Ovary (tissue), 10 donors: ENCODE measurements at places on chromosomes 11 and 22.

- peak; percentile 73 for DNase-seq
Measured at GRCh38 chr11:18384157-18384641, 10.2 kb upstream of the LDHA start.

DNA sequence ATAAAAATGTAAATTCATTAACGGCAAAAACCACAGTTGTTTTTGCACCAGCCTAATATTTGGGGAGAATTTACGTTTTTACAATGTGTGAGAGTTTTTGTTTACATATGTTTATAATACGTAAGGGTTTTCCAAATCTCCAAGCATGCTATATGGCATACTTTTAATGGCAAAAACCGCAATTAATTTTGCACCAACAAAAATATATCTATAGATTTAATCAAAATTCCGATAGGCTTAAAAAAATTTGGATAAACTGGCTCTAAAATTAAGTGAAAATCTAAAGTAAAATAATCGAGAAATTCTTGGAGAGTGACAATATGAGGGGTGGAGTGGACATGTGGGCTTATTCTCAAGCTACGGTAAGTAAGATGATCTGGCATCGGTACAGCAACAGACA, 22.8 kb downstream of the KRTAP5-6 start:
- no peak for DNase-seq

DNA sequence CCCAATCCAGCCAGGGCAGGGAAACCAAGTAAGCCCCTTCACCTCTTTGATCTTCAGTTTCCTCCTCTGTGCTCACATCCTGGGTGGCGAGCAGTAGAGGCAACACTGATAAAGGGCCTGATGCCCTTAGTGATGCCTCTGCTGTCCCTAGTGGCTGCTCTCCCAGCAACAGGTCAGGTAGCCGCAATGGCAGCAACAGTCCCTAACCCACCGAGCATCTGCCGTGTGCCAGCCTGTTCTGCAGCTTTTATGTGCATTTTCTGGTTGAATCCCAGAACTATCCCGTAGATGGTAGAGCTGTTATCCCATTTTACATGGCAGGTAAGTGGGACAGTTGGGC, 5.2 kb downstream of the SCYL1 start:
- no peak for DNase-seq

GRCh38 chr22:40597526-40598430, 38.7 kb downstream of the MRTFA start:
- DNase-seq: no peak

DNA sequence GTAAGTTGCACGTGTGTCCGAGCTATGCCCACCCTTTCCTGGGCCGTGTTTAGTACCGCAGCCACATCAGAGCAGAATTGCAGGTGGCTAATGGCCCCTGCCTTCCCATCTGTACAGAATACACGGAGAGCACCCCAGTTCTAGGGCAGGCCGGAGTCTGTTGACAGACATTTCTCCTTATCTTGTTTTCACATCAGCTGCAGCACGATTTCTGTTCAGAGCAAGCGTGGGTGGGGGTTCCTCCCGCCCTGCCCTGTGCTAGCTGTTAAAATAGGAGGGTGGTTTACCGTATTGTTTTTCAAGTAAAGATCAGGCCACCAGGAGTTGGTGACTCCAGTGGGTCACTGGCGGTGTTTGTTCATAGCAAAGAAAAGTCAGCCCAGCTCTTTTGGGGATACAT, 41.1 kb downstream of the UBASH3B start:
- DNase-seq: no peak

GRCh38 chr11:20672575-20672974, 3.2 kb downstream of the NELL1 start:
- no peak for DNase-seq

- no peak for DNase-seq
Measured at GRCh38 chr11:132632641-132633124, 899.6 kb downstream of the OPCML start.

- peak; percentile 51 for DNase-seq
Measured at GRCh38 chr22:42368379-42369249, 63.6 kb downstream of the NFAM1 start.

GRCh38 chr11:123457187-123457770, 27.2 kb downstream of the GRAMD1B start:
- DNase-seq: peak; percentile 39

DNA sequence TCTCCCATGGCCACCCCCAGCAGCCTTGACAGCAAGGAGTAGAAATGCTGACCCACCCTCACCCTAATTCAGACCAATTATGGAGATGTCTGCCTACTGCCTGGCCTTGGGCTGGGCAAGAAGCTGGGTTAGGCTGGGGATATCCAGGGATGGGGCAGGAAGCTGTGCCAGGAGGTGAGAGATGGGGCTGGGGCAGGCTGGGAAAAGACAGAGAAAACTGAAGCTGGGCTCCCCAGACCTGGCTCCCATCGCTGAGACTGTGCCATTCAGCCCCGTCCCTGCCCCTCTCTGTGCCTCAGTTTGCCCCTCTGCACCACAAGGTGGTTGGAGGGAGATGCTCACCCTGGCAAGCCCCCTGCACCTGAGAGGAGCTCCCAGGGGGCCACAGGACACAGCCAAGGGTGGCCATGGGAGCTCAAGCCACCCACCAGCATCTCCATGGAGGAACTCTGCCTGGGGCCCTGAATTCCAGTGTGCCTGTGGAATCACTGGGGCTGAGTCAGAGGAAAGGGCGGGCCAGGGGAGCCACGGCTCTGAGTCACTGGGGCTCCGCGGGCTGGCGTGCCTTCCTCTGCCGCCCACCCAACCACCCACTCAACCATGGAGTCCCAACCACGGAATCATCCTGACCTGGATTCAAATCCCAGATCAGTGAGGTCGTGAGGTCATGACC, 6.0 kb upstream of the CARD10 start:
- no peak for DNase-seq

- DNase-seq: no peak
Measured at GRCh38 chr11:6345366-6345765, 25.1 kb upstream of the CAVIN3 start.

DNA sequence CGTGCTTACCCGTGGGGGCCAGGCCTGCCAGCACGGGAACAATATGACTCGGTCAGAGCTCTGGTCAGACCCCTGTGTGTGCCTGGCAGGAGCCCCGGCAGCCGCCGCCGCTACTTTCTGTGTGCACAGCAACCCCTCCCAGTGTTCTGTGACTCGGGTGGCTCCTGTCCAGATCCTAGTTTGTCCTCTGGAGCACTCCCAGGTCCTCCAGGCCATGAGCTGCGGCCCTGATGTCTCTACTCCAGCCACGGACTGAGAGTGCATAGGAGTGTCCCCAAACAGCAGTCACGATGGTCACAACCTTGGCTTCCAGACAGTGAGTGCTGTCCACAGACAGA, 3.2 kb downstream of the NDUFS8 start:
- no peak for DNase-seq

DNA sequence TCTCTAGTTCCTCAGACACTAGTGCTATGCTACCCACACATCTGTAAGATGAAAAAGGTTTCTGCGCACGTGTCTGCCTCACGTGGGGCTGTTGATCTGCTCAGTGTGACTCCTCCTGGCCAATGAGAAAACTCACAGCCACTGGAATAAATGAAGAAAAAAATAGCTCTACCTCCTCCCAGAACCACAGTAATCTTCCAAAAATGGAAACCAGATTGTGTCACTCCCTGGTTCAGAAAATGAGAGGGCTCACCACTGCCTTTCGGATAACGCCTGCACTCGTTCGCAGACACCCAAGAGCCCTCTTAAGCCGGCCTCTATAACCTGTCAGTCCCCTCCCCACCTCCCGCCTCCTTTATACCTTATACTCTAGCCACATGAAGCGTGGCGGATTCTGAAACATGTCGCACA, 5.1 kb downstream of the APBB1 start:
- no peak for DNase-seq

- DNase-seq: no peak
Measured at GRCh38 chr11:9716275-9717039, 52.6 kb downstream of the SWAP70 start.

DNA sequence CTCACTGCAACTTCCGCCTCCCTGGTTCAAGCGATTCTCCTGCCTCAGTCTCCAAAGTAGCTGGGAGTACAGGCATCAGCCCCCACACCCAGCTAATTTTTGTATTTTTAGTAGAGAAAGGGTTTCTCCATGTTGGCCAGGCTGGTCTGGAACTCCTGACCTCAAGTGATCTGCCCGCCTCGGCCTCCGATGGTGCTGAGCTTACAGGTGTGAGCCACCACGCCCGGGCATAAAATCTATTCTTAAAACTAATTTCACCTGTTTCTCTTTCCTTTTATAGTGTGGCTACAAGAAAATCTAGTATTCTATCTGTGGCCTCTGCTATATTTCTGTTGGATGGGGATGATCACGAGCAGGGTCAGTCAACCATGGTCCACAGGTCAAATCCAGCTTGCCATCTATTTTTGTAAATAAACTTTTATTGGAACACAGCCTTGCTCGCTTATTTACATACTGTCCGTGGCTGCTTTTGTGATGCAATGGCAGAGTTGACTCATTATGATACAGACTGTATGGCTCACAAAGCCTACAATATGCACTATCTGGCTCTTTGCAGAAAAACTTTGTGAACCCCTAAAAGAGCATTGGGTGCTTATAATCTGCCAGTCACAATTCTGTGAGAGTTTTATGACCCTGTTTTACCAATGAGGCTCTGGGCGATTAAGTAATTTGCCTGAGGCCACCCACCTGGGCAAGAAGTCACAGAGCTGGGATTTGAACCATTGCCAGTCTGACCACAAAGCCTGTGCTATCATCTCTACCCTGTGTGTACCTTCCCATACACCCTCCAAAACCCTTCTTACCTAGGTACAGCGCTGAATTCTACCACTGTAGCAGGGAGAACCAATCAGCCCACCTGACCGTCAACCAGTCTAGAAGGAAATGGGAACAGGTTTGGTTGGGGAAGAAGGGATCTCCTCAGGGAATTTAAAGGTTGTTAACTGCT, 28.3 kb downstream of the SLC1A2 start:
- no peak for DNase-seq

DNA sequence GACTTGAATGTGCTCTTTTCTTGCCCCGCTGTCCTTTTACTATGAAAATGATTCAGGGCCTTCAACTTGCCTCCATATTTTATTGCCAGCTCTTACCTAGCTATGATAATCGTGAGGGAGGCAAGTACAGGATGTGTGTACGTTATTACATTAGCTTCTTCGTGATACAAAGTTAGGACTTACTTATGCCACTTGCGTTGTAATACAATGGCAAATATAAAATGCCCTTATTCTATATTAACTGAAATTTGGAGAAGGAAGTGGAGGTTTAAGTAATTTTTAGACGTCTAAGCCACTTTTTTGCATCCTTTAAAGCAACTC, 10.8 kb upstream of the CCT8L2 start:
- DNase-seq: no peak

- no peak for DNase-seq
Measured at GRCh38 chr11:131544591-131544990, 174.2 kb downstream of the NTM start.

GRCh38 chr11:6991227-6991626, 28.9 kb downstream of the ZNF214 start:
- DNase-seq: no peak
